Activated CD4-positive, alpha-beta T cell treated with anti-CD3 and anti-CD28 coated beads, Interleukin-2, amount 50 U/mL, for 1 hour (primary cell): ENCODE measurements at places on chromosomes 16 and 17.

DNA sequence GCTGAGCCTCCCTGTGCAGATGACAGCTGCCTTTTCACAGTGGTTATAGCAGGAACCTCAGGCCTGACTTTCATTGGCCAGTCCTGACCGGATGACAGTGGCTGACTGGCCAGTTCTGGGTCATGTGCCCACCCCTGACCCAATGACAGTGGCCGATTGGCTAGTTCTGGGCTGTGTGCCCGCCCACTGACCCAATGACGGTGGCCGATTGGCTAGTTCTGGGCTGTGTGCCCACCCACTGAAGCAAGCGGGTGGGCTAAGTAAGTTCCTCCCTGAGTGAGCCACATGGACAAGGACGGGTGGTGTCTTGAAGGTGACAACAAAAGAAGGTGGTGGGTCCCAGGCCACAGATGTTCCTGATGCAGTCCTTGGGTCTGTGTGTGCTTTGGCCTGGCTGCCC is 9.5 kb downstream of the DEF8 start:
- DNase-seq: no peak

DNA sequence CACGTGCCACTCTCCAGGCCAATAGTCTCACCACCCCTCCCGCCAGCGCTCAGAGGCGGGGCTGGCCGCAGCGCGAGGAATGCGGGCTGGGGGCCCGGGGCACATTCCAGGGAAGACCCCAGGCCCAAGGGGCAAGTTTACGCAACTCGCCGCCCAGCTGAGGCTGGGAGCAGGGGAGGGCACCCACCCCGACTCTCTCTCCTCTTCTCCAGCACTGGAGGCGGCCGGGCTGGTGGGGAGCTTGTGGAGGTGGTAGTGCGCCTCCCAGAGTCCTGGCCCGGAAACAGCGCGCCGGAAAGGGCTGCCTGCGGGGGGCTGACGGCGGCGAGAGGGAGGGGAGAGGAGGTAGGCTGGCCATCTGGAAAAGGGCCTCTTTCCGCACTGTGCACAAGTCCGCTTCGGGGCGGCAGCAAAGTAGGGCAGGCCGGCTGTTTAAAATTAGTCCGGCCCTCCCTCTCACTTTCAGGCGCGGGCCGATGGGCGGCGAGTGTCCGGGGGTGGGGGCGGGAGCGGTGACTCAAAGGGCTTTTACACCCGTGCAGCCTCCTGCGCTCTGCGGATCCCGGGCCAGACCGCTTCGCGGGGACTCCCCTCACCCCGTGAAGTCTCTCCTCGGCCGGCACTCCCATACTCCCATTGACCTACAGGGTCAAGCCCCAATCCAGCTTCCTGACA is 1.1 kb downstream of the FHOD1 start:
- DNase-seq: peak; percentile 26

- DNase-seq: no peak
Observed at GRCh38 chr17:28247671-28248555, 71.1 kb upstream of the TMEM97 start.

DNA sequence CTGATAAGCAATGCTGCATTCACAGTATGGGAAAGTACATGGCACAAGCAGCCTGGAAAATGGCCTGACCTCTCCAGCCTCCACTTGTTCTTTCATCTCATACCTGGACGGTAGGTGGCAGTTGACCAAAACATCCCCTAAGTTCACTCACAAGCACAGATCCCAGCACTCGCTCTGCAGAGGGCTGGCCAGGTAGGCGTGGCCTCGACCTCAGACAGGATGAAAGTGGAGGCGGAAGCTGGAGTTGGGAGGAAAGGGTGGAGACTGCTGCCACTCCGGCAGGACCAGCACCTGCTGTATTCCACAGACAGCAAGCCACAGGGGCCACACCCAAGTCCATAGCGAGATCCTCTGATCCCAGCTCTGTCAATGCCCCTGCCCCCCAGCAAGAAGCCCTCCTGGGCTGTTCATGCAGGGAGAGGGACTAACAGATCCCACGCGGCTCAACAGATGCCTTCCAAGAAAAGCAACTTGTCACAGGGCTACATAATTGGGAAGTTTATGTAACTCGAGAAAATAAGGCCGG is 31.3 kb downstream of the ZCCHC14 start:
- peak; percentile 12 for DNase-seq

- DNase-seq: no peak
Observed at GRCh38 chr17:61284746-61285145, 114.9 kb upstream of the TBX2 start.

GRCh38 chr16:69718111-69718764 is 8.1 kb downstream of the NQO1 start:
- no peak for DNase-seq

DNA sequence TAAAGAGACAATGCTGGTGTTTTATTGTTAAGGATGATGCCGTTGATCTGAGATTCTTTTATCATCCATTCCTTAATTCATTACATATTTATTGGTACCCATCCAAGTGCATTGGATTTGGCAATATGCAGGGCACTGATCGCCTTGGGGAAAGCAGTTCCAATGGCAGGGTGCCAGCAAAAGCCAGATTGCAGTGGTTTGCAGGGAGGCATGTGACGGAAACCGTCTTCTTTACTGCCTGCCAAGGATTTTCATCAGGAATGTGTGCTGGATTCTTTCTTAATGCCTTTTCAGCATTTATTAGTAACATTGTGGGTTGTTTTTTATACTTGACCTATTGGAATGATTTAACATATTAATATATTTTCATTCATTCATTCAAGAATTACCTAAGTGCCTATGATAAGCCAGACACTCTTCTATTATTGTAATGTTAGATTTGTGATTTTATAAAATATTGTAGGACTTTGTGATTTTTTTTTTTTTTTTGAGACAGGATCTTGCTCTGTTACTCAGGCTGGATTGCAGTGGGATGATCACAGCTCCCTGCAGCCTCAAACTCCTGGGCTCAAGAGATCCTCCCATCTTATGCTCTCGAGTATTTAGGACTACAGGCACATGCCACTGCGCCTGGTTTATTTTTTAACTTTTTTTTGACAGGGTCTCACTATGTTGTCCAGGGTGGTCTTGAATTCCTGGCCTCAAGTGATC is 93.4 kb upstream of the TNRC6A start:
- DNase-seq: no peak

DNA sequence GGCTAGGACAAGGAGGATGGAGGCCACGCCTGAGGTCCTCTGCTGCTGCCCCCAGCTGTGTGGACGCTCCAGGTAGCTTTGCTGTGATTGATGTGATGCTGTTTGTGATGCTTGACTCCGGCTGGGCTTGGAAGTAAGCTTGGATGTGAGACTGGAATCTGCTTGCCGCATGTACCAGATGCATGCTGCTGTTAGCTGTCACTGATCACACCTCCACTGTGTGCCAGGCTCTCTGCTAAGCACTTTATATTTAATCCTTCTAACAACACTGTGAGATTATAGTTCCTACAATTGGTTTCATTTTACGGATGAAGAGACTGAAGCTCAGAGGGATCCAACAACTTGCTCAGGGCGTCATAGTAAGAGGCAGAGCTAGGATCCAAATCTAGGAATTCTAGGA is 23.5 kb downstream of the SNX29 start:
- DNase-seq: no peak
